Cortex of kidney (tissue), 1 donor: ENCODE measurements at places on chromosomes 2 and 18.

- DNase-seq, result no peak
Observed at GRCh38 chr2:68689553-68690537, 44.8 kb upstream of the ARHGAP25 start.

GRCh38 chr2:80151248-80151647 lies 153.3 kb downstream of the LRRTM1 start:
- no peak for DNase-seq

GRCh38 chr2:231985823-231986261 lies 24.3 kb downstream of the DIS3L2 start:
- DNase-seq, result no peak

- DNase-seq, result no peak
Observed at GRCh38 chr2:186713691-186714090, 19.8 kb downstream of the FAM171B start.

GRCh38 chr2:20231598-20232026 lies 6.7 kb upstream of the SDC1 start:
- no peak for DNase-seq

- DNase-seq, result no peak
Observed at GRCh38 chr2:199775267-199775666, 75.7 kb downstream of the FTCDNL1 start.

DNA sequence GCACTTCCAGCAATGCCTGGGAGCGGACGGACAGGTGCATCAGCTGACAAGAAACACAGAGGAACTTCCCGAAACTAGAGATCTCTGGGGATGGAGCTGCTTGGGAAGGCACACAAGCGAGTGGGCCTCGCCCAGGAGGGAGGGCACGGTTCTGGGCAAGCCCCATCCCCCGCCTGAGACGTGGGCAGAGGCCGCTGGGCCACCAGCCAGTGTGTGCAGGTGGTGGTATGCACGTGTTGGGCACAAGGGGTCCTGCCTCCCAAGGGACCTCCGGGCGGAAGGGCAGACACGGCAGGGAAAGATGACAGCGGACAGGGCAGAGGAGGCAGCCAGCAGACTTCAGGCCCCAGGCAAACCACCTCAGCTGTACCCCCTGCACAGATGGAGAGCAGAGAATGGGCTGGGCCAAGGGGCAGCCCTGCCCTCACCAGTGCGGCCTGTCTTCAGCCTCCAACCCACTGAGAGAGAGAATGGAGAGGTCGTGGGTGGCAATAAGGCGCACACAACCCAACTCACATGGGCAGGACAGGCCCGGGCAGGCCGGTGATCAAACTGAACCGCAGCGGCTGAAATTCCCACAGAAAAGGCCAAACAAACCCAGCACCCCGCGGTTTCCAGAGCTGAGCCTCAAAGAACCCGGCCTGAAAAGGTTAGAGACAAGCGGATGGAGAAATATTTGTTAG lies 51.2 kb downstream of the HDAC4 start:
- DNase-seq, result no peak

GRCh38 chr2:54290356-54291025 lies 34.5 kb upstream of the TSPYL6 start:
- no peak for DNase-seq

DNA sequence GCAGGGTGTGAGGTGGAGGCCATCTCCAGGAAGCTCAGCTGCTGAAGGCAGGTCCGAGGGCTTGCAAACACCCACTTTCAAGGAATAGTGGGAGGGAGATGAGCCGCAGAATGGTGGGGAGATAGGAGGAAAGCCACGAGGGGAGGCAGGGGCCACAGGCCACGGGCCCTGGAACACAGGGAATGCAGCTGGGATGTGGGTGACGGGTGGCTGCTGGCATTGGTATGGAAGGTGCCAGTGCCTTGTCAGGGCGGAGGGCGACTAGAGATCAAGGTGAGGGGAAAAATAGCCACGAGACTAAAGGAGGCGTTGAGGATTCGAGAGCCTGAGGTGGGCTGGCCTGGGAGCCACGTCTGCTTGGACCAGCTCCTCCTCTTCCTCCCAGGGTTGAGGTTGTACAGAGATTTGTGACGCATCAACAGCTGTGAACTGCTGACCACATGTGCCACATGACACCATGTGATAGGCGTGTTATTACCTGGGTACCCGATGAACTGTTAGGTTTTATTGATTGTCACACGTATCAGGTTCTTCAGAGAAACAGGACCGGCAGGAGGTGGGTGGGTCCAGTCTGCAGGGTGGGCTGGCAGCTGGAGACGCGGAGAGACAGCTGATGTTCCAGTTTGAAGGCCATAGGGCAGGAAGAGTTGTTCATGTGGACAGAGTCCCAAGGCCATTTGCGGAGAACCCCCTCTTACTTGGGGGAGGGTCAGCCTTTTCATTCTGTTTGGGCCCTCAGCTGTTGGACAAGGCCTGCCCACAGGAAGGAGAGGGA lies 9.9 kb downstream of the IMPA2 start:
- no peak for DNase-seq

DNA sequence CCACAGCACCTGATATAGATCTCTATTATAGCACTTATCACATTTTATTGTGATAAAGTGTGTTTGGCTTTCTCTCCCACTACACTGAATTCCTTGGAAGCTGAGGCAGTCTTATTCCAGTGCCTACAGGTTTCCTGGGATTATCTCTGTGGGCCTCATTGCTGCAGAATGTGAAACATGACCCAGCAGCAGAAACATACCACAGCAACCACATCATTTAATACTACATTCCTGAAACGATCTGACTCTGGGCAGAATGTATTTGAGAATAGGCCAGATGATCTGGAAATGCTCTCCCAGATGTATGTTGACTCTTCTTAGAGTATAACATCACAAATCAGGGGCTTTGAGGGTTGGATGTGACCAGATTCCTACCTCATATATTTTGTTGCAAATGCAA lies 323.5 kb upstream of the TANK start:
- no peak for DNase-seq

GRCh38 chr18:3110034-3110752 lies 97.2 kb upstream of the LPIN2 start:
- DNase-seq, result no peak

- no peak for DNase-seq
Observed at GRCh38 chr2:136423516-136423996, 305.6 kb upstream of the CXCR4 start.

DNA sequence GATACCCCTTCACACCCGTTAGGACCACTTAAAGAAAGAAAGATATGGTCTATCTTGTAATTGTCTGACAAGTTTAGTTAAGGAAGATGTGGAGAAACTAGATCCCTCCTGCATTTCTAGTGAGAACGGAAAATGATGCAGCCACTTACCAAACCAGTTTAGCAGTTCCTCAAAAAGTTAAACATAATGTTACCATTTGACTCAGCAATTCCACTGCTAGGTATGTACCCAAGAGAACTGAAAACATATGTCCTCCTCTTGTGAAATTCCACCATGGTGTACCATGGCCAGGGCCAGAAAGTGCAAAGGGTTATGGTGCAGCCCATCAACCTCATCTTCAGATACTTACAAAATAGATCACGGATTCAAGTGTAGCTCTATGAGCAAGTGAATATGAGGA lies 79.0 kb upstream of the ID2 start:
- DNase-seq, result no peak

- no peak for DNase-seq
Observed at GRCh38 chr18:906416-907114, 1.9 kb downstream of the ADCYAP1 start.

GRCh38 chr18:44539926-44540325 lies 140.8 kb upstream of the SETBP1 start:
- no peak for DNase-seq

GRCh38 chr2:80510716-80511115 lies 206.2 kb upstream of the LRRTM1 start:
- DNase-seq, result no peak

GRCh38 chr2:205427112-205427511 lies 255.2 kb upstream of the NRP2 start:
- no peak for DNase-seq
